ENCODE measurements at places on chromosomes 1 and 21.

- DNase-seq, result peak; percentile 100
- H3K4me3 ChIP-seq, result no peak overlapping the region
- H3K4me1 ChIP-seq, result peaks cover 17% of the 10 kb centered on the region
- no peaks in the 10 kb centered on the region for H3K36me3 ChIP-seq
- no peak overlapping the region for H3K27ac ChIP-seq
Measured at GRCh38 chr1:27102707-27103468, 52.0 kb downstream of the SLC9A1 start.

GRCh38 chr1:213083112-213083445 is 32.0 kb downstream of the RPS6KC1 start:
- no peak overlapping the region for H3K27ac ChIP-seq
- H3K4me3 ChIP-seq, result no peak overlapping the region
- H3K4me1 ChIP-seq, result no peaks in the 10 kb centered on the region

DNA sequence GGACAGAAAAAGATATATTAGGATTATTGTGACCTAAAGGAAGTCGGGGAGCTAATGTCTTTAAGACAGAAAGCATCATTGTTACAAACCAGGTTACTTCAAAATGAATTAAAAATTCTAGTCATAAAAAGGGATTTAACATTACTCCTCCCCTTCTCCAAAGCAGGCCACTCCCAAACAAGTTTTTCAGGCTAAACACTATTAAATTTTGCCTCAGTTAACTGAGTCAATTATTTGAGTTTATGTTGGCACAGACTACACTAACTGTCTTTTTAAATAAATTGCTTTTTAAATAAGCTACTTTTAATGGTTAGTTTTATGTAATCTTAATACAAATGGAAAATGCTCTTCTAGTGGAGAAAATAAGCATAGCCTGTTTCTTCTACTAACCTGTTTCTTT is 395.0 kb upstream of the DUSP10 start:
- no peak overlapping the region for H3K4me3 ChIP-seq
- no peak for DNase-seq
- H3K27me3 ChIP-seq, result no peaks in the 10 kb centered on the region
- no peaks in the 10 kb centered on the region for H3K36me3 ChIP-seq
- H3K4me1 ChIP-seq, result no peaks in the 10 kb centered on the region

DNA sequence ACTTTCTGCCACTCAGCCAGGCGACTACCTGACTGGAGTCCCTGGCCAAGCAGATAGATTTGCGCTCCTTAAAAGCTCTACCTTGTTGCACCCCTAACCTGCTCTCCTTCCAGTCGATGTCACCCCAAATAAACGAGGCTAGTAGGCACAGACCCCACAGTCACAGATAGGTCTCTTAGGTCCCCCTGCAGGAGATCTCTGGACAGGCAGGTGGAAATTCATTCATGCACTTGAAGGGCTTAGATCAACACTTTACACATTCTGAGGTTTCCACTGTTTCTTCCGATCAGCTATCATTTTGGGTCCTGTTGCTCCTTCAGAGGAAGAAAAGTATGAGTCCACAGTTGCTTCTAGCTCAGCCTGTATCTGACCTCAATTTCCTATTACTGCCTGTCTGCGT is 272.6 kb upstream of the FMN2 start:
- no peak overlapping the region for H3K4me3 ChIP-seq
- H3K4me1 ChIP-seq, result peaks cover 11% of the 10 kb centered on the region
- H3K27me3 ChIP-seq, result no peaks in the 10 kb centered on the region
- DNase-seq, result no peak
- no peaks in the 10 kb centered on the region for H3K36me3 ChIP-seq

- H3K27me3 ChIP-seq, result no peaks in the 10 kb centered on the region
- DNase-seq, result no peak
- no peak overlapping the region for H3K27ac ChIP-seq
- no peaks in the 10 kb centered on the region for H3K36me3 ChIP-seq
- no peak overlapping the region for H3K4me3 ChIP-seq
Measured at GRCh38 chr1:187013582-187014200, 184.9 kb downstream of the PLA2G4A start.

GRCh38 chr1:18175530-18176377 is 68.2 kb downstream of the IGSF21 start:
- H3K27me3 ChIP-seq, result no peaks in the 10 kb centered on the region
- H3K4me3 ChIP-seq, result no peak overlapping the region
- H3K27ac ChIP-seq, result no peak overlapping the region
- peaks cover 13% of the 10 kb centered on the region for H3K4me1 ChIP-seq

GRCh38 chr1:115829023-115829674 is 11.8 kb downstream of the NHLH2 start:
- H3K27me3 ChIP-seq, result peaks cover 6% of the 10 kb centered on the region
- no peaks in the 10 kb centered on the region for H3K36me3 ChIP-seq
- peak; percentile 50 for DNase-seq
- no peak overlapping the region for H3K27ac ChIP-seq
- H3K4me1 ChIP-seq, result peaks cover 8% of the 10 kb centered on the region

Measured in H1 (cell line).